Fibroblast of gingiva (primary cell): ENCODE measurements at places on chromosomes 3 and 15.

GRCh38 chr3:80533553-80533952 is 765.8 kb upstream of the ROBO1 start:
- DNase-seq = no peak

GRCh38 chr3:70753572-70753971 is 441.1 kb upstream of the MDFIC2 start:
- DNase-seq = no peak

DNA sequence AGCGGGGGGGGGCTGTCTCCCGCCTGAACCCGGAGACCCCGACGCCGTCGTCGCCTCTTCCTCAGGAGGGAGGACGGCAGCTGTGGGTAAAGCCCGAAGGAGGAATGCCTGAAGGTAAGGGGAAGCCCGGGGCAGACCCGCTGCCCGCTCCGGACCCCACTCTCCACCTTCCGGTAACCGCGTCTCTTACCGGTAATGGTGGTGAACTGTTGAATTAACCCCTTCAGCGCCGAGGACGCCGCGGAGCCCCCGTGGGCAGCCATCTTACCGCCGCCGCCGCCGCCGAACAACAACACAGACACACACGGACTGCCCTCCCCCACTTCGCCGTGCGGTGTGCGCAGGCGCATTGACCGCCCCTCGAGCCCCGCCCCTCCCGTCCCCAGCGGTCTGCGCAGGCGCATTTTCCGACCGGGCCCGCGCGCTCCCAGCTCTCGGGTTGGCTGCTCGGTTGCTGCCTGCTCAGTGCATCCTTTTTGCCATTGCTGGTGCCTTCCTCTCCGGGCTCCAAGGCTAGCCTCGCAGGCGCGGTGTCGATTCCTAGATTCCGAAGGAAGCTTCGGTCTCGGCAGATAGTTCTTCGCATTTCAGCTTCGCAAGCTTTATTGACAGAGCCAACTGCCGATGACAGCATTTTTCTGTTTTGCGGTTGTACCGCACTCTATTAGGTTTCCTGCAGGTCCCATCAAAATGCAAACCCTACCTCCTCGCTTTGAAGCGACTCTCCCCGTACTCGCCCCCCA is at the start of gene UBXN7:
TSS of gene UBXN7 (minus strand) at position 291 of the 743 bp plus-strand sequence. CDS start at position 263, 28 bp downstream.
- peak; percentile 92 for DNase-seq

GRCh38 chr15:69059557-69059943 is 45.1 kb downstream of the NOX5 start:
- no peak for DNase-seq

DNA sequence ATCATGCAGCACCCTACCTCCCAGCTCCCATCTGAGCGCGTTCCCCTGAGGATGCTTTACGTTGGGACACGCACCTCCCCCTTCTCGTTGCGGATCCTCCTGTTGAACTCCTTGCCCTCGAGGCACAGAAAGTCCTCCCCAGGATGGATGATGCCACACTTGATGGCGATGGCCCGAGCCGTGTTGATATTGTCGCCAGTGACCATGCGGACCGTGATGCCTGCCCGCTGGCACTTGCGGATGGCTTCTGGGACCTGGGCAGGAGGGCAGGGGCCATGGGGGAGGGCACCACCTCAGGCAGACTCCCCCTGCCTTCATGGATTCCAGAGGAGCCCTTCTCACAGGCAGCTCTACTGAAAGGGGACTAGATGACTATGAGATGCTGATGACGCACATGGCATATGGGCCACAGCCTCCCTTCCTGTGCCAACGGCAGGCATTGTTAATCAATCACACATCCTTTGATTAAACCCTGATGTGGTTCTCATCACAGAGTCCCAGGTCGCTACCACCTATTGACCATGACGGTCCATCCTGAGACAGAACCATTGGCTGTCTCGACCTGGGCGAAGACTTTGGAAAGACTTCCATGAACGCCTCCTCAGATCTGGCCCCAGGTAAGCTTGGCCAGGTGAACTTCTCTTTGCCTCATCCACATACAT is 29.5 kb upstream of the SEC13 start:
- no peak for DNase-seq

GRCh38 chr3:9902372-9903237 is at the start of gene IL17RE:
TSS of gene IL17RE (plus strand) at chr3:9902848. CDS start at chr3:9902933, 85 bp downstream.
- DNase-seq = no peak

DNA sequence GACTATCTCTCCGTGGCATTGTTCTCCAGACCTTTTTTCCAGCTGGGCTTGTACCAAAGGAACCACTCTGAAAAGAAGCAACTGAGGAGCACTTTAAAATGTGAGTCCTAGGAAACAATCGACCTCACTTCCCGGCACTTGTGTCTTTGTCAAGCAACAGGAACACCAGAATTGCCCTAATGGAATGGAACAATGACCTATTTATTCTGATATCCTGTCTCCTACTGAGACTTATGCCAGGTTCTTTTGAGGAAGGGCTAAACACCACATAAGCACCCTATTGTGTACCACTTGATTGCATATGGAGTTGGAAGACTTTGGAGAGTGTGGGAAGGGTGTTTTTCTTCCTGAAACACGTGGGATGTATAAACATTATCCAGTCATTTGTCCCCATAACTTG is 56.8 kb upstream of the TGFBR2 start:
- DNase-seq = no peak

DNA sequence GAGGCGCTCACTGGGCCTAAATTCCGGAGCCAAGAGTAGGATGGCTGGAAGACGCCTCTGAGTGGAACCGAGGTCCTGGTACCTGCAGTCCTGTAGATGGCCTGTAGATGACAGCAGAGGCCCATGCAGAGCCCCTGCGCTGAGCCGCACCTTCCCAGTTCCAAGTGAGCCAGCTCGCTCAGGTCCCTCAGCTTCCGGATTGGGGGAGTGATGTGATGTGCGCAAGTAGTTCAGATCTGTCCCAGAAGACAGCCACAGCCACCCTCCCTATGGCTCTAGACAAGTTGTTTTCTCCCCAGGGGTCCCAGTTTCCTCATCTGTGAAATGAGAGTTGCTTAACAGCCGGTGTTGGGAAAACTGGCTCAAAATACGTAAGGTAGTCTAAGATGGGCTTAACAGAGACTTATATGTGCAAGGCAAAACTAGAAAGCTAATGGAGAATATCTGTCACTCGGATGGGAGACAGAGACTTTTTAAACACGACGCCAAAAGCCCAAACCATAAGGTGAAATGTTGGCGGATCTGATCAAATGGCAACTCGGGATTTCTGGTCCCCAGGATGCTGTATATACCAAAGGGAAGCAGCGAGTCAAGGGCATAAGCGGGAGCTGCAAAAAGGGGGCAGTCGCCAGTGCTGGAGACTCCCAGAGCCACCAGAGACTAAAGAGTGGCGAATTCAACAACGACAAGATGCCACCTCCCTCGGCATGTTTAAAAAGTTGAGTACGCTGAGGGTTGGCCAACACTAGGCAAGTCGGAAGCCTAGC is 765 bp upstream of the MAPKAPK3 start:
- peak; percentile 69 for DNase-seq

DNA sequence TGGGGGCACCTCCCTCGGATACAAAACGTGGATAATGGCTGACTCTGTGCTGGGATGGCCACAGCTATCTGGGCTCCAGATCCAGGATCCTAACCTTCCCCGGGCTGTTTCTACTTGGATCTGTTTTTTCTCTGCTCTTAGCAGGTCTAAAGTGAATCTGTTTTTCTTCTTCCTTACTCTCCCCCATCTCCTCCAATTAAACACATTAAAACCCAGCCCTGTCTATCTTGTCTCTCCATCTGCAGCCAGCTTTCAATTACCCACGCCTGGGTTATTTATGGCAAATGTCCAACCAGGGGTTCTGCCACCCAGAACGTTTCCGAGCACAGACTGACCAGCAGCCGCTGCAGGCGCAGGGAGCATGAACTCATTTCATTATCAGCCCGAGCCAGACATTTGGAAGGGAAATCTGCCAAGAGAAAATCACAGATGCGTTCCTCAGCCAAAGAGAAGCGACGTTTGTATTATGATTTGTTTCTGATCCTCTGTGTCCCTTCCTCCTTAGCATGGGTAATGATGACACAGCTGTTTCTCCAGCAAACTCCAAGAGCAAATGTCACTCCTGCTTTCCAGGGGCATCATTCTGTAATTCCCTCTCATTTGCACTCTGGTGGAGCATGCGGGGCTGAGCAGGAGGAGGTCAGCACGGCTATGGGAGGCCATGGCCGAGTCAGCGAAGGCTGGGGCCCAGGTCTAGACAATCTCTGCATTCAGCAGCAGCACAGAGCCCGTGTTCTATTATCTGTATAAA is 42.0 kb downstream of the UMPS start:
- peak; percentile 75 for DNase-seq

DNA sequence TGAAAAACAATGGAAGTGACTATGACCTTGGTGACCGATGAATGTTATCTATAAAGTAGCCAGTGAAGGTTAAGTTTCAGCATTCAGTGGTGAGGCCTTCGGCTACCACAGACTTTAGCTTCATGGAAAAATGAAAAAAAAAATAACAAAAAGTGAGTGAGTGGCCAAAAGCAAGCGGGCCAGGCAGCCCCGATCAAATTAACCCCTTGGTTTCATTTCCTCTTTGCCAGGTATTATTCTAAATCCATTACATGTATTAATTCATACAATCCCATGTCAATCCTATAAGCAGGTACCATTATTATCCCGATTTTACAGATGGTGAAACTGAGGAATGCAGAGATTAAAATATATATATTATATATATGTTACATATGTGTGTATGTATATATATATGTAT is 21.0 kb upstream of the CHCHD6 start:
- no peak for DNase-seq

DNA sequence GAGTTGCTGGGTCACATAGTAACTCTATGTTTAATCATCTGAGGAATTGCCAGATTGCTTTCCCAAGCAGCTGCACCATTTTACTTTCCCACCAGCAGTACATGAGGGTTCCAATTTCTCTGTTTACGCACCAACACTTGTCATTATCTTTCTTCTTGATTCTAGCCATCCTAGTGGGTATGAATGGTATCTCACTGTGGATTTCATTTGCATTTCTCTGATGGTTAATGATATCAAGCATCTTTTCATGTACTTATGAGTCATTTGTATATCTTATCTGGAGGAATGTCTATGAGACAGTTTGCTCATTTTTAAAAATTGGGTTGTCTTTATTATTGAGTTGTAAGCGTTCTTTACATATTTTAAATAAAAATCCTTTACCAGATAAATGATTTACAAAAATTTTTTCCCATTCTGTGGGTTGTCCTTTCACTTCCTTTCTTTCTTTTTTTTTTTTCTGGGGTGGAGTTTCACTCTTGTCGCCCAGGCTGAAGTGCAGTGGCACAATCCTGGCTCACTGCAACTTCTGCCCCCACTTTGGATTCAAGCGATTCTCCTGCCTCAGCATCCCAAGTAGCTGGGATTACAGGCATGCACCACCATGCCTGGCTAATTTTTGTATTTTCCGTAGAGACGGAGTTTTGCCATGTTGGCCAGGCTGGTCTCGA is 8.9 kb upstream of the SGO1 start:
- no peak for DNase-seq

DNA sequence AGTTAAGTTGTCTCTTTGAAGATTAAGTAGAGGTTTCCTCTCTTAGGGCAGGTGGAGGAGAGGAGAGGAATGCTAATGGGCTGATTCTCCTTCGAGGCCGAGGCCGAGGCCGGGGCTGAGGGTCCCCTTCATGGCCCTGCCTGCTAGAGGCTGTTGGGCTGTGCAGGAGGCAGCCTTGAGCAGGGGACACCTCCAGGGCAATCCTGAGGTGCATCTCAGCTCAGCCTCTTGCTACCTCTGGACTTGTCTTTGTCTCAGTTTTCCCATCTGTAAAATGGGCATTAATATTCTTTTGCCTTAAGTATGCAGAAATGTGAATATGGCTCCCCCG is 97.7 kb upstream of the PRR20G start:
- no peak for DNase-seq

DNA sequence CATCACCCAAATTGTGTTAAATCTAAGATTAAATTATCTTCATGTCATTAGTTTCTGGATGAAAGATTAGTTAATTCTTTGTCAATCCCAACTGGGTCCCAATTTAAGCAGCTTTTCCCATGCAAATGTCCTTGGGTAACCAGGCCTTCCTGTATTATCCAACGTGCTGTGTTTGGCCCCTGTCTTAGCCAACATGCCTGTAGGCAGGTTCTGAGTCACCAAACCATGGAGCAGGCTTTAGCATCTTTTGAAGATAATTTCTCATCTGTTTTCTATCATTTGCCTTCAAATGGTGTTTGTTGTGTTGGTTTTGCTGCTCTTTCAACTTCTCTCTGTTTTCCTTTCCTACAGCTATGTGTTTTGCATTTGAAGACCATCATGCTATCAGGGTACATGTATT is 216.2 kb downstream of the ITPR1 start:
- DNase-seq = peak; percentile 38

DNA sequence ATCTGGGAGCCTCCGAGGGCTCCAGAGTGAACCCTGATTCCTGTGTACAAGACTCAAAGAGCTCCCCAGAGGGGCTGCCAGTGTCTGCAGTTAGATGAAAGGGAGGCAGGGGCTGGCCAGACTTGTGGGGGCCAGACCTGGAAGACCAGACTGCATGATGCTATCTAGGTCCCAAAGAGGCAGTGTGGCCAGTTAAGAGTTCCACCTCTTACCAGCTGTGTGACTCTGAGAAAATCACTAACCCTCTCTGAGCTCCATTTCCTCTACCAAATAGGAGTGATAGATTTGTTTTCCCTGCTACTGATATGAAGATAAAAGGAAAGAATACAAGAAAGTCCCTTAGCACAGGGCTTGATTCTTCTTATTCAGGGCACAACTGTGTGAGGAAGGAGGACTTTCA is 29.0 kb downstream of the ACSBG1 start:
- DNase-seq = no peak

- DNase-seq = no peak
Measured at GRCh38 chr3:128369881-128370642, 96.6 kb downstream of the DNAJB8 start.

DNA sequence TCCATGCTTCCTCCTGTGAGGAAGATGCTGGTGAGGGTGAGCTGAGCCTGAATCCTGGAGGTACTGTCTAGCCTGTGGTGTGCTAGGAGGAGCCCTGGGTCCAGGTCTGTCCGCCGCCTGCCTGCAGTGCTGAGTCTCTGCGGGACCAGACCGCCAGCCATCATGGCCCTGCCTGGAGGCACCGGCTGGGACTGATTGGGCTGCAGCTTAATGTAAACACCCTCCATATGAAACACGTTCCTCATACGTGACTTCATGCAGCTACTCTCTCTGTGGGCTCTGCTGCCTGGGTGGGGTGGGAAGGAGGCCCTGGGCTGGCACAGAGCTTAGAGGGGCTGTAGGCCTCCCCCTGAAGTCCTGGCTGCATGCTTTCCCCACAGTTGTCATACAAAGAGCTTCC is 67.4 kb downstream of the FBLN2 start:
- no peak for DNase-seq

- no peak for DNase-seq
Measured at GRCh38 chr3:45347315-45348000, 40.9 kb upstream of the LARS2 start.

DNA sequence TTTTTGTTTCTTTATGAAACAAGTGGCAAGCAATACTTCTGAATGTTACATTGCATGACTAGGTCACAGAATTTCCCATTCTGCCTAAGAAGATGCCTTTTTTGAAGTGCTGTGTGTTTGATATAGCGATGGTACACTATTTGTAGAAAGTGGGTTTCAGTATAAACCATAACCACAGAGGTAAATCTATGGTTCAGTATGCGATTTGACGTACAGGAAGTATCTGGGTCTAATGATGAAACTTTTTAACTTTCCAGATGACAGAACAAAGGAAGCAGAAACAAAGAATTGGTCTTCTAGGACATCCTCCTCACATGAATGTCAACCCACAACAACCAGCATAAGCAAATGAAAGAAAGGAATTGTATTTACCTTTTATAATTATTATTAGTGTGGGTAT is 133.4 kb upstream of the BHLHE40 start:
- DNase-seq = no peak

- DNase-seq = no peak
Measured at GRCh38 chr15:54035616-54036015, 57.4 kb downstream of the UNC13C start.

- peak; percentile 95 for DNase-seq
Measured at GRCh38 chr3:86793786-86794185, 197.2 kb downstream of the VGLL3 start.
